IPS-NIHi11 (cell line): ENCODE measurements at places on chromosomes 11 and 22.
A peak's percentile ranks its signal among the peaks of the same experiment; 100 is the strongest.

GRCh38 chr22:43177479-43177878 lies 9.5 kb downstream of the TTLL12 start:
- DNase-seq, result no peak

DNA sequence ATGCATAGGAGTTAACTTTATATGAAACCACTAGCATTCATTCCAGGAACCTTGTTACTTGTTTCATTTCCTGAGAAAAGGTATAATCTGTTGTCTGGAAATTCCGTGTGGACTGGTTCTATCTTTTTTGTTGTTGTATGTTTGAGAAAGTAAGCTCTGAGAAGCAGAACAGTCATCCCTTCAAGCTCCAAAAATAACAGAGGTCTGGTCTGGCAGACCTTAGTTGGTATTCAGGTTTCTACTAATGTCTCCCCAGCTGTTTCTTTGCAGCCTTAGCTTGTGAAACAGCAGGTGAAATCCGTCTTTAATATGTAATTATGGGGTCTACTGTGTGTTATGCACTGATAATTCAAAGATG lies 2.4 kb downstream of the RNF121 start:
- DNase-seq, result no peak

DNA sequence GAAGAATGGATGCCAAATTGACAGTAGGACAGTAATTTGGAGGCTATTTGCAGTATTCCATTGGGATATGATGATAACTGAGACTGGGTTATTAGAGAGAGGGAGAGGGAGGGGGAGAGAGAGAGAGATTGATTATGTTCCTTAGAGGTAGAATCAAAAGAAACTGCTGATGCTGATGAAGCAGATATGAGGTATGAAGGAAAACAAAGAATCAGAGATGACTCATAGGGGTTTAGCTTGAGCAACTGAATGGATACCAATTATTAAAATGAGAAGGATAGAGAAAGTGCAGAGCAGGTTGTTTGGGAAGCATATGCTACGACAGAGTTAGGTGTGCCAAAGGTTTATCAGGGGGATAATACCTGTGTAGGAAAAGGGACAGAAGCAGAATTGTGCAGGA lies 12.8 kb upstream of the NUCB2 start:
- no peak for DNase-seq

GRCh38 chr11:635945-636510 lies 1.0 kb upstream of the DRD4 start:
- no peak for DNase-seq

DNA sequence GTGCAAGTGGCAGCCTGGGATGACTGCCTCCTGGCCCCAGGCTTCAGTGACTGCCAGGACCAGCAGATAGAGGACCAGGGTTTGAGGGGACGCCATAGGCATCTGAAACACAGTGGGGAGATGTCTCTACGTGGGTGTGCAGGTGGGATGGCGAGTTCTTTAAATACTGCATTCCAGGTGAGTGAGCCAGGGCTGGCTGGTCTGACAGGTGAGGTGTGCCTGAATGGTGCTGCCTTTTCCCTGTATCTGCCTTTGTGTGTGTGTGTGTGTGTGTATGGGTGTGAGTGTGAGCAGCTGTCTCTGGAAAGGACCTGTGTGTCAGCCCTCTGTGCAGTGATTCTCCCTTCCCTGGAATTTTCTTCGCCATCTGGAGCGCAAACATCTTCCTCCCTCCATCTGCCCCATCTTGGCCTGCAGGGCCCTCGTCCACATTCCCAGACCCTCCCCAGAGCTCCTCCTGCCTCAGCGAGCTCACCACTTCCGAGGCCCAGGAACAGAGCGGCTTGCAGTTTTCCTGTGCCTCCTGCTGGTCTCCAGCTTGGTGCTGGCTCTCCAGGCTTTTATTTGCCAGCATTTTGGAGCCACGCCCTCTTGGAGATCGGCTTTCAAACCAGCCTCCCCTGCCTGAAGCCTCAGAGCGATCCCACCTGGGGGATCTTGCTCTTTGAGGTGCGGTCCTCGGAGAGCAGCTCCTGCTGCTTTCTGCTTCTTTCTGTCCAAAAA lies at the start of gene GPHA2:
TSS of gene GPHA2 (minus strand) at position 535 of the 723 bp plus-strand sequence. CDS start at position 102, 433 bp downstream.
- peak; percentile 86 for DNase-seq

- no peak for DNase-seq
These were observed 5.5 kb downstream of the SF3A1 start for GRCh38 chr22:30351226-30351625.

DNA sequence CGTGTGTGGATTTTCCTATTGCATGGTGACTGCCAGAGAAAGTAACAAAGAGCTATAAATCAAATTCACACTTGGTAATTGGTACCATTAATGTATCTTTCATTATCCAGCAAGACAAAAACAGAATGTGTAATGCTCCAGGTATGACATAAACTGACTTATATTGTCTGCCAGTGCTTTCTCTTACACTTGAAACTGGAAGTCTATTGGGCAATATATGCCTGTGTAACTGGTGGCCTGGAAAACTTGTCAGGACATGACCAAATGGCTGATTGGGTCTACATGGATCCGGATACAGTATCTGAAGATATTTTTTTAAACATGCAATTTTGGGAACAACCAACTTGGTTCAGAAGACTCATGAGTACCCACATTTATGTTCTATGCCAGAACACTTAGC lies 174.6 kb upstream of the ARHGAP42 start:
- no peak for DNase-seq

GRCh38 chr11:76891285-76891684 lies 30.6 kb downstream of the ACER3 start:
- DNase-seq, result no peak

DNA sequence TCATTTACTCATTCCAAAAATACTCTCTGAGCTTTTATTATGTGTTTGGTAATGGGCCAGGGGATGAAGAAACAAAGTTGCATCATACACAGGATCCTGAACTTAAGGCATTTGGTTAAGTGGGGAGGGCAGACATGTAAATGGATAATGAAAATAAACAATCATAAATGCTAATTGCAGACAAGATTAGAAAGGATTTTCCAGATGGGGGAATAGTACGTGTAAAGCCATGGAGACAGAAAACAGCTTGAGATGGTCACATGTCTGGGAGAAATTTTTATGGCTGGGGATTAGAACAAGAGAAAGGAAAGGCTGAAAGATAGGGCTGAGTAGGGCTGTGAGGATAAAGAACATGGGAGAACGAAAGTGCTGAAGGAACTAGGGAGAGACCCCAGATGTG lies 534.3 kb upstream of the LARGE1 start:
- no peak for DNase-seq

GRCh38 chr22:42829302-42829701 lies 27.8 kb downstream of the ARFGAP3 start:
- DNase-seq, result no peak

GRCh38 chr22:35380537-35381423 lies at the start of gene HMOX1:
Gene HMOX1, plus strand, starts transcription at chr22:35381096. Its CDS starts 78 bp downstream, at chr22:35381174.
- DNase-seq, result peak; percentile 88
